ENCODE measurements at places on chromosomes 4 and X. TPM values are rescaled to one million over a fixed set of nuclear protein-coding genes. Genes with fewer than 3 reads are reported as not detected.

The CSN2 gene
- not detected for total RNA-seq

The GLOD5 gene
- not detected for total RNA-seq

The USP51 gene
- total RNA-seq: 0.89 TPM

DNA sequence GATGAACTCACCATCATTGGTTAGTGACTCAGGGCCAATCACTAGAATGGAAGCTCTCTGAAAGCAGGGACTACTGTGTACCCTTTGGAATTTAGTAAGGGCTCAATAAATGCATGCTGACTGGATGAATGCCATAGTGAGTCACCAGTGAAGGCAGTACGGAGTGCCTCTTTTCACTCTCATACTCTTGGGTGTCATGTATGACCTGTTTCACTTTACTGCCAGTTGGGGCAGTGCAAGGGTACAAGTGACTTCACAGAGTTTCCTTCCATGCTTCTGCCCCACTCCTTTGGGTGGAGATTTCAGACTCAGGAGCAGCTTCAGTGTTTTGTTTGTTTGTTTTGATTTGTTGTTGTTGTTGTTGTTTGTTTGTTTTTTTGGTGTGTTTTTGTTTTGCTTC lies 57.7 kb downstream of the SOX3 start:
- DNase-seq: no peak
- H3K27ac ChIP-seq: no peak overlapping the region
- no peaks in the 10 kb centered on the region for H3K27me3 ChIP-seq
- H3K36me3 ChIP-seq: no peaks in the 10 kb centered on the region
- H3K4me3 ChIP-seq: no peak overlapping the region
- H3K4me1 ChIP-seq: no peaks in the 10 kb centered on the region

The SSX2 gene
- not detected for total RNA-seq

- DNase-seq: no peak
- no peaks in the 10 kb centered on the region for H3K36me3 ChIP-seq
- H3K4me1 ChIP-seq: no peaks in the 10 kb centered on the region
- no peaks in the 10 kb centered on the region for H3K27me3 ChIP-seq
- no peak overlapping the region for H3K27ac ChIP-seq
These were observed 96.4 kb downstream of the CPZ start for GRCh38 chr4:8688908-8689445.

GRCh38 chrX:107050195-107050709 lies 50.2 kb upstream of the MORC4 start:
- DNase-seq: no peak
- no peak overlapping the region for H3K27ac ChIP-seq
- no peaks in the 10 kb centered on the region for H3K36me3 ChIP-seq
- H3K4me3 ChIP-seq: no peak overlapping the region

DNA sequence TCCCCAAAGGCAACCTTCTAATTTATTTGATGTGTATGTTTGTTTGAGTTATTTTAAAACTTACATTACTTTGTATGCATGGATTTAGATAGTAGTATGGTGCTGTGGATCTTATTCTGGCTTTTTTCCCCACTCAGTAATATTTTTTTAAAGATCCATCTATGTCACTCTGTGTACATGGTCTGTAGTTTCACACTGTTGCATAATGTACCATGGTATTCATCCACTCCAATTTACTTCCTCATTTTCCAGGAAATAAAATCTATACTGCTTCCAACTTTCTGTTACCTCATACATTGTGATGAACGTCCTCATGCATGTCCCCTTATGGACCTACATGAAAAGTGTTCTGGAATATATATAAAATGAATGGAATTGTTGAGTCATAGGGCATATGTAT lies 17.6 kb downstream of the ARMCX2 start:
- no peak for DNase-seq
- H3K27me3 ChIP-seq: no peaks in the 10 kb centered on the region
- H3K4me1 ChIP-seq: no peaks in the 10 kb centered on the region
- no peak overlapping the region for H3K27ac ChIP-seq

The FREM3 gene
- not detected for total RNA-seq

DNA sequence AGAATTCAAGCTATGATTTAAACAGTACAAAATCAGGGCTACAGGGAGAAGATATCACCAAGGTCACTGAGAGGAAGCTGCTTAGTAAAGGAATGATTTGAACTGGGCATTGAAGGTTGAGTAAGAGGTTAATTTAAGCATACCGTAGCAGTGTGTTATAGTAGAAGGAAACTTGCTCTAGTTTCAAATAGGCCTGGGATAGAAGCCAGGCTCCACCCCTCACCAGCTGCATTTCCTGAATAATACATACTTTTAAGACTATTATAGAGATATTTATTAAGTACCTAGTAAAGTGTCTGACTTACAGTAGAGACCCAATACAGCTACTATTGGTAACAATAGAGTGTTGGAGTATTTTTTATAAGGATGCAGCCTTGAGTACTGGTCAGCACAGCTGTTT lies 118.0 kb upstream of the GLRA2 start:
- H3K27ac ChIP-seq: no peak overlapping the region
- H3K4me3 ChIP-seq: no peak overlapping the region
- H3K36me3 ChIP-seq: no peaks in the 10 kb centered on the region

- peaks cover 23% of the 10 kb centered on the region for H3K27me3 ChIP-seq
- no peak for DNase-seq
- no peak overlapping the region for H3K27ac ChIP-seq
- no peak overlapping the region for H3K4me3 ChIP-seq
These were observed 1.0 kb upstream of the SNCA start for GRCh38 chr4:89837993-89838390.

- no peak overlapping the region for H3K4me3 ChIP-seq
- H3K27ac ChIP-seq: no peak overlapping the region
- no peak for DNase-seq
These were observed 348.7 kb downstream of the MAPK10 start for GRCh38 chr4:86011117-86011516.

The STPG2 gene
- total RNA-seq: not detected

The MAGEA8 gene
- not detected for total RNA-seq

- H3K4me1 ChIP-seq: no peaks in the 10 kb centered on the region
- no peak overlapping the region for H3K4me3 ChIP-seq
- no peaks in the 10 kb centered on the region for H3K27me3 ChIP-seq
- H3K27ac ChIP-seq: no peak overlapping the region
These were observed 748 bp downstream of the ATP2B3 start for GRCh38 chrX:153517946-153518834.

DNA sequence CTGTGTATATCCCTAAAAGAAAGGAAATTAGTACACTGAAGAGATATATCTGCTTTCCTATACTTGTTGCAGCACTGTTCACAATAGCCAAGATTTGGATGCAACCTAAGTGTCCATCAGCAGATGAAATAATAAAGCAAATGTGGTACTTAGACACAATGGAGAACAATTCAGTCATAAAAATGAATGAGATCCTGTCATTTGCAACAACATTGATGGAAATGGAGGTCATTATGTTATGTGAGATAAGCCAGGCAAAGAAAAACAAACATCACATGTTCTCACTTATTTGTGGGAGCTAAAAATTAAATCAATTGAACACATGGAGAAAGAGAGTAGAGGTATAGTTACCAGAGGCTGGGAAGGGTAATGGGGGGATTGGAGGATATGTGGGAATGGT lies 611.9 kb downstream of the STPG2 start:
- no peaks in the 10 kb centered on the region for H3K36me3 ChIP-seq
- H3K27ac ChIP-seq: no peak overlapping the region
- no peak for DNase-seq
- H3K27me3 ChIP-seq: no peaks in the 10 kb centered on the region

- no peaks in the 10 kb centered on the region for H3K27me3 ChIP-seq
- H3K27ac ChIP-seq: no peak overlapping the region
- no peaks in the 10 kb centered on the region for H3K36me3 ChIP-seq
- no peak overlapping the region for H3K4me3 ChIP-seq
- H3K4me1 ChIP-seq: no peaks in the 10 kb centered on the region
These were observed 58.5 kb downstream of the ADGRA3 start for GRCh38 chr4:22457348-22457747.

The SPANXB1 gene
- not detected for total RNA-seq

The P2RY4 gene
- not detected for total RNA-seq

- H3K27ac ChIP-seq: no peak overlapping the region
- no peak overlapping the region for H3K4me3 ChIP-seq
- DNase-seq: peak; percentile 3
- peaks cover 13% of the 10 kb centered on the region for H3K36me3 ChIP-seq
These were observed 26.6 kb downstream of the ZRSR2 start for GRCh38 chrX:15816886-15817285.

- H3K27me3 ChIP-seq: no peaks in the 10 kb centered on the region
- no peak overlapping the region for H3K27ac ChIP-seq
- DNase-seq: no peak
- H3K36me3 ChIP-seq: no peaks in the 10 kb centered on the region
- no peaks in the 10 kb centered on the region for H3K4me1 ChIP-seq
- H3K4me3 ChIP-seq: no peak overlapping the region
These were observed 1222.9 kb upstream of the PRKX start for GRCh38 chrX:4936315-4936714.

- peak overlapping the region; percentile 73 for H3K27ac ChIP-seq
- no peaks in the 10 kb centered on the region for H3K27me3 ChIP-seq
- peak overlapping the region; percentile 62 for H3K4me3 ChIP-seq
- H3K36me3 ChIP-seq: no peaks in the 10 kb centered on the region
These were observed 1.5 kb upstream of the MAOA start for GRCh38 chrX:43654431-43655150.

GRCh38 chr4:33270403-33270802 lies 2550.2 kb downstream of the PCDH7 start:
- H3K27ac ChIP-seq: no peak overlapping the region
- no peaks in the 10 kb centered on the region for H3K36me3 ChIP-seq
- H3K4me1 ChIP-seq: no peaks in the 10 kb centered on the region
- H3K4me3 ChIP-seq: no peak overlapping the region
- no peaks in the 10 kb centered on the region for H3K27me3 ChIP-seq

GRCh38 chr4:185309770-185310169 lies 86.0 kb downstream of the LRP2BP start:
- DNase-seq: no peak
- H3K4me1 ChIP-seq: no peaks in the 10 kb centered on the region
- H3K4me3 ChIP-seq: no peak overlapping the region
- H3K27ac ChIP-seq: no peak overlapping the region
- no peaks in the 10 kb centered on the region for H3K27me3 ChIP-seq

GRCh38 chr4:99436462-99436861 lies 1.3 kb upstream of the ADH7 start:
- H3K4me1 ChIP-seq: no peaks in the 10 kb centered on the region
- no peaks in the 10 kb centered on the region for H3K27me3 ChIP-seq
- H3K27ac ChIP-seq: no peak overlapping the region
- no peaks in the 10 kb centered on the region for H3K36me3 ChIP-seq

The C4orf50 gene
- total RNA-seq: 0.24 TPM

DNA sequence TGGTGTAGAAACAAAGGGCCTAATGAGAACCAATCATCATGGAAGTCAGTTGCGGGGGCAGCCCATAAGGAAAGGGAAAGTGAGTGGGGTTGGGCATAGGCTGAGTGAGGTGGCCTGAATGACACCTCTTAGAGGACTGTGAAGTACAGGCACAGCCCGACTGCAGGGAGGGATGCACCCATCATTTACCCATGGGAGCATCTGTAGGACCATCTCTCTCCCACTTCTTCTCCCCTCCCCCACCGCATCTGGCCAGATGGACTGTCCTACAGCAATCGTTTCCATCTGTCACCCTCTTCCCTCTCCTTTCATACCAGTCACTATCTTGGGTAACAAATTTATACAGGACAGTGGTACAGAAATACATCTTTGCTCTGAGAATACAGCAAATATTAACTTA lies 4.2 kb downstream of the STBD1 start:
- H3K27ac ChIP-seq: no peak overlapping the region
- H3K36me3 ChIP-seq: no peaks in the 10 kb centered on the region
- peaks cover 2% of the 10 kb centered on the region for H3K4me1 ChIP-seq

DNA sequence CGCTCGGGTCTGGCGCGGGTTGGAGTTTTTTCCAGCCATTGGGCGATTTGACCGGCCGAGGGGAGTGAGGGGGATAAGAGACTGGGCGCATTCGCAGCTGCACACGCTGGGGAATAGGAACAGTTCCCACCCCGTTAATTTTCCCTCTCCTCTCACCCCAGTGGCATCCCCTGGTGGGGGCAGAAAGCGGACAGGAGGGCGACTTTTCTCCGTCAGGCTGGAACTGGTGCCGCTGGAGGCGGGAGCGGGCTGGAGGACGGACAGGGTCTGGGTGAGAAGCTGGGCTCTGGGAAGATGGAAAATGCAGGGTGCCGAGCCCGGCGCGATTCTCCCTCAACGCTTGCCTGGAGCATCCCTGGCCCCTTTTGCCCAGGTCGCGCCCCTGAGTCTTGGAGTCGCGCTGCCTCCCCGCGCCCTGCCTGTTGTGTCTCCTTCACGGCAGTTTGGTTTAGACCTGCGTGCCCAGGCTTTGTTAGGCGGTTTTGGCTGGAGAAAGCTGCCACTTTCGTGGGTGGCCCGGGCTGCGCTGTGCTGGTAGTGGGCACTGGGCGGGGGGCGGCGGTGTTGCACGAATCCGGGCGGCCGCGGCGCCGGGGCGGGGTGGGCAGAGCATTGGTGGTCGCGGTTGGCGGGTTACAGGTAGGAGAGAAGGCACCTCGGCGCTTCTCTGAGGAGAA lies 2.0 kb downstream of the ADGRL3 start:
- H3K36me3 ChIP-seq: no peaks in the 10 kb centered on the region
- H3K27me3 ChIP-seq: no peaks in the 10 kb centered on the region
- no peak overlapping the region for H3K27ac ChIP-seq
- H3K4me1 ChIP-seq: no peaks in the 10 kb centered on the region

The HAND2 gene
- total RNA-seq: not detected

GRCh38 chr4:95603393-95603792 lies 54.6 kb upstream of the UNC5C start:
- no peak for DNase-seq
- H3K27ac ChIP-seq: no peak overlapping the region
- H3K4me3 ChIP-seq: no peak overlapping the region
- no peaks in the 10 kb centered on the region for H3K27me3 ChIP-seq

GRCh38 chr4:26055855-26056254 lies 141.8 kb downstream of the SMIM20 start:
- no peak overlapping the region for H3K27ac ChIP-seq
- H3K4me3 ChIP-seq: no peak overlapping the region
- H3K36me3 ChIP-seq: no peaks in the 10 kb centered on the region
- DNase-seq: no peak
- no peaks in the 10 kb centered on the region for H3K4me1 ChIP-seq
- H3K27me3 ChIP-seq: no peaks in the 10 kb centered on the region

GRCh38 chr4:1745165-1745564 lies 23.8 kb downstream of the TACC3 start:
- no peak overlapping the region for H3K27ac ChIP-seq
- H3K4me1 ChIP-seq: no peaks in the 10 kb centered on the region
- no peaks in the 10 kb centered on the region for H3K27me3 ChIP-seq
- no peak overlapping the region for H3K4me3 ChIP-seq
- no peak for DNase-seq

DNA sequence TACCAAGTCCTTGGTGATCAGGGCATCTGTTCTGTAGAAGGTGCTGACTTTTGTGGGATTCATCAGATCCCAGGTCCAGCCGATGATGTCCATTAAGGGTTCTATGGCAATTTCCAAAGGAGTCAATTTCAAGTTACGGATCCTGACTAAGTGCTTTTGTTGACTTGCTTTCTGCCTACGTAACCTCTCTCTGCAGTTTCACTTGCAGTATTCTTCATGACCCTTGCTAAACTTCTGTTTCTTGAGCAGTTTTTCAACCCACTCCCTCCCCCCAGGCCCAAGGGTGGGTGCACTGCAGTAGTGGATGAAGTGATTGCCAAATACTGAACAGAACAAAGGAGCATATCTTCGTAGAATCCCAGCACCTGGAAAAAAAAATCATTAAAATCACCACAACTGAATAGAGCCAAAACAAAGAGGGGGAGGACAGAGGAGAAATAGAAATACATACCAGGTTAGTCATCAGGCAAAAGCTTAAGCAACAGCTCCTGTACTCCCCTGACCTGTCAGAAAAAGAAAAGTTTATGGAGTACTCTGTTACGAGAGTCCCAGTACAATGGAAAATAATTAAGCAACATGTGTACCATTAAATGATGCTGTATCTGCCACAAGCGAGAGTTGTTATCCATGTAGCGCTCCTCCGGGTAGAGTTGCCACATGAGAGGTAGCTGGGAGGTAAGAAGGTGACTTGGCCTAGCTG lies 5.8 kb downstream of the CMC4 start:
- no peak overlapping the region for H3K4me3 ChIP-seq
- H3K4me1 ChIP-seq: peaks cover 11% of the 10 kb centered on the region
- H3K27me3 ChIP-seq: no peaks in the 10 kb centered on the region
- H3K27ac ChIP-seq: no peak overlapping the region

Data from CD8-positive, alpha-beta memory T cell (primary cell).